ENCODE measurements at places on chromosomes 3 and 15.

DNA sequence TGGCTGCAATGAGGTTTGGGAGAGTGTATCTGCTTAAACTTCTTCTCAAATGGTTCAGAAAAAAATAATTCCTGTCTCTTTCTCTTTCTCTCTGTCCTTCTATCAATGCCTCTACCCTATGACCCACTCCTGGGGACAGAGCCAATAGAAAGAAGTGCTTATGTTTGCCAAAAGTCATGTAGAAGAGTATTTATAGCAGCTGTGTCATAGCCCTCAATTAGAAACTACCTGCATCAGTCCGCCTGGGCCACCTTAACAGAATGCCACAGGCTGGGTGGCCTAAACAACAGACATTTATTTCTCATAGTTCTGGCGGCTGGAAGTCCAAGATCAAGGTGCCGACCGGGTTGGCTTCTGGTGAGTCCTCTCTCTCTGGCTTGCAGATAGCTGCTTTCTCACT, 92.5 kb downstream of the HMG20A start:
- no peak for DNase-seq

GRCh38 chr3:6250167-6250566, 610.7 kb upstream of the GRM7 start:
- no peak for DNase-seq

- no peak for DNase-seq
Observed at GRCh38 chr3:188620752-188621151, 466.8 kb downstream of the LPP start.

DNA sequence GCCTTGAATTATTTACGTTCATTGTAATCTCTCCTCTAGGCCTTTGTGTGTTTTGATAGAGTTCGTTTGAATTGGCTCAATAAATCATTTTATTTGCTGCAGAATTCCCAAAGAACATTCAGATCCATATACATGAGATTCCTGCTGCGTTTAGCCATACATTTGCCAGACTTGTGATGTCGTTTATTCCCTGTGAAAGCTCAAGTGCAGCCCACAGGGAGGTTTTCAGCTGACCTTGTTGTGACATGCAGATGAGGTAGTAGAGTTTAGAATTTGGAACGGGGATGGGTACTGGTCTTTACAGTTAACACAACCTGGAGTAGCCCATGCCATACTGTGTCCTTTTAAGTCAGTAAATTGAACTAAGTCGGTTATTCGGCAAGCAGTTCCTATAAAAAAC, at the start of gene C3orf20:
C3orf20 (plus strand) TSS at position 301 of the 400 bp plus-strand sequence. CDS start 7,573 bp downstream, outside the sequence.
- DNase-seq, result no peak

DNA sequence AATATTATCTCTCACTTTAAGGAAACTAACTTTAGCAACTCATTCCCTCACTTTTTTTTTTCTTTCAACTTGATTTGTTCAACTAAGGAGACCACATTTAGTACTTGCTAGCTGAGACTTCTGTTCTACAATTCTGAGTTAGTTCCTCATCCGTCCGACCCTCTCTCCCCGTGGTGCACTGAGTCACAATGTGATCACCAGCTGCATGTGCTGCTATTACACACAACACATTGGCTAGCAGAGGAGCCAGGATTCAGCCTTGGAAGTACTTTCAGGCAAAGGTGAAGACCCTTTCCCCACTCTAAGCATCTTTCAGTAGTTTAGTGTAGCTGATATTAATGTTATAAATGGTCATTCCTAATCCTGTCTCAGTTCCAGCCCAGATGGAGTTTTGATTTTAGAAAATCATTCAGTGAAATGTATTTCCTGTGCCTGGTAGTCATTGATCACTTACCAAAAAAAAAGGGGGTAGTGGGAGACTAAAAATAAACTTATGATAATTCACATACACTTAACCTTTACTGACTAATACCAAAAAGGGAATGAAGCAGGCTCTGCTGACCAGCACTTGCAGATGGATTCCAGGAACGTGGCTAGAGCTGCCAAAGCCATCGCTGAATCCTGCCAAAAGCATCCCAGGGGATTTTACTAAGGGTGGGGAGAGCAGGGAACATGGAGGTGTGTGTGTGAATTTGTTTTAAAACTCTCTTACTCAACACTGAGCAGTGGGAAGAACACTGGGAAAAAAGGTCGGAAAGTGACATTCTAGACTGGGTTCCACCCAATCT, 424.8 kb downstream of the LPP start:
- DNase-seq, result no peak

- no peak for DNase-seq
Observed at GRCh38 chr3:187992609-187993008, 161.3 kb upstream of the LPP start.

DNA sequence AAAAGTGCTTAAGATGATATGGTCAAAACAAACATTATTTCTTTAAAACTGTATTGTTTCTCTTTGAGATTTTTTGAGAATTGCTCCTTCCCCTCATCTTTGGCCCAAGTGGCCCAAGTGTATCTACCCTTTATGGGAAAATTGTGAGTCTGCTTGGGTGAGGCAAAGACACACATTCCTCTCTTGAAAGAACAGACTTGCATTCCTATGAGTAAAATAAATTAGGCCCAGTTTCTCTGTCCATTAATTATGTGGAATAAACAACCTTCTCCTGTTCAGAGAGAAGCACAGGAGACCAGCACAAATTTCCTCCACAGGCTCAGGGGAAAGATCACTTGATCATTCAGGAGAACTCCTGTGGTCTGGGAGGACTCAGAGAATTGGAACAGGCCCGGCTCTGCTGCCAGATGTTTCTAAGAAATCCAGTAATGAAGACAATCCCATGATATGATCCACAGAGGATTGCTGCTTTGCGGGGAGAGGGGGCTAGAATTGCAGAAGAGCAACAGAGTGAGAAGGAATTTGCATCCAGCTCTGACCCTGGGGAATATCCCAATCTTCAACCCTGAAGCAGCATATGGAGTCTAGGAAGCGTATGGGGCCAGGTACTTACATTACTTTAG, 53.8 kb upstream of the BOC start:
- DNase-seq, result no peak

DNA sequence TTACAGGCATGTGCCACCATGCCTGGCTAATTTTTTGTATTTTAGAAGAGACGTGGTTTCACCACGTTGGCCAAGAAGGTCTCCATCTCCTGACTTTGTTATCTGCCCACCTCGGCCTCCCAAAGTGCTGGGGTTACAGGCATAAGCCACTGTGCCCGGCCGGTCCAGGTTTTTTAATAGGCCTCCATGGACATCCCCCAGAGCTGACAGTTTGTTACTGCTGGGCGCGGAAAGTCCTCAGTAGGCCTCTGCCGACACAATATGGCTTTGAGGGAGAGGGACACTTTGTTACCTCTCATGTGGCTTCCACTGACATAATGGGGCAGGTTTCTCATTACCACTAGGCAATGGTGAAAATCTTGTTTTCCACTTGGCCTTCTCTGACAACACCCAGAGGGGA, 152.0 kb downstream of the WNT7A start:
- no peak for DNase-seq
